ENCODE measurements at places on chromosomes 4 and X.

DNA sequence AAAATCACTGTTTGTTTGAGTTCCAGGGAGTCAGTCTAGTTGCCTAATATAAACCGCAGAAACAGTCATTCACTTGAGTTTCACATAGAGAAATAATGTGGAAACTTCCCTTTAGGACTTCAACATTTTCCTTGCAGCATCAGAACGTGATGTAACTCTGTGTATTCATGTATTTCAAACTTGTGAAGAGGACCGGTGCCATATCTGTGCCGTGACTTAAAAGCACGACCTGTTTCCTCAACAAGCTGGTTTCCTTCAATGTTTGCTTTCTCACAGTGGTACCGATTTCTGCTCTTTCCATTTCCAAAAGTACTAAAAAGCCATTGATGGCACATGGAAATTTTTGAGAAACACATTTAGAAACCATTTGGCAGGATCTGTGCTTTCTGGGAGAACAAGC lies 166.6 kb upstream of the RAPGEF2 start:
- no peak for DNase-seq

- DNase-seq = no peak
Observed at GRCh38 chrX:123188081-123188480, 4.0 kb downstream of the GRIA3 start.

DNA sequence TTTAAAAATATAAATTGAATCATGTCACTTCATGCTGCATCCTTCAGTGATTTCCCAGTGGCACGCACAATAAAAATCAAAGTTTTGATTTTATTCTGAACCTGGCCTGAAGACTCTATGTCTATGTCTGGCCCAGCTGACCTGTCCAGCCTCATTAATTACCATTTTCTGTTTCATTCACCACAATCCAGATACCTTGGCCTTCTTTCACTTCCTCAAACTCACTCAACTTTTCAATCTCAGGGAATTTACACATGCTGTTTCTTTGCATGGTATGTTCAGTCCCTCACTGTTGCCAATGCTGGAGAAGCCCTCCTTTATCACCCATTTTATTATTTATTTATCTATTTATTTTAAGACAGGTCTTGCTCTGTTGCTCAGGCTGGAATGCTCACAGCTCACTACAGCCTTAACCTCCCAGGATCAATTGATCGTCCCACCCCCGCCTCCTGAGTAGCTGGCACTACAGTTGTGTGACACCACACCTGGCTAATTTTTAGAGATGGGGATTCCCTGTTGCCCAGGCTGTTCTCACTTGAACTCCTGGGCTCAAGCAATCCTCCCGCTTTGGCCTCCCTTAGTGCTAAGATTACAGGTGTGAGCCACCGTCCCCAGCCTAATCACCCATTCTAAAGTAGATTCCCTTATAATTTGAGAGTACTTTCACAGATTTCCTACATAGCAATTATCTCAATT lies 43.1 kb downstream of the ZGRF1 start:
- DNase-seq = no peak

DNA sequence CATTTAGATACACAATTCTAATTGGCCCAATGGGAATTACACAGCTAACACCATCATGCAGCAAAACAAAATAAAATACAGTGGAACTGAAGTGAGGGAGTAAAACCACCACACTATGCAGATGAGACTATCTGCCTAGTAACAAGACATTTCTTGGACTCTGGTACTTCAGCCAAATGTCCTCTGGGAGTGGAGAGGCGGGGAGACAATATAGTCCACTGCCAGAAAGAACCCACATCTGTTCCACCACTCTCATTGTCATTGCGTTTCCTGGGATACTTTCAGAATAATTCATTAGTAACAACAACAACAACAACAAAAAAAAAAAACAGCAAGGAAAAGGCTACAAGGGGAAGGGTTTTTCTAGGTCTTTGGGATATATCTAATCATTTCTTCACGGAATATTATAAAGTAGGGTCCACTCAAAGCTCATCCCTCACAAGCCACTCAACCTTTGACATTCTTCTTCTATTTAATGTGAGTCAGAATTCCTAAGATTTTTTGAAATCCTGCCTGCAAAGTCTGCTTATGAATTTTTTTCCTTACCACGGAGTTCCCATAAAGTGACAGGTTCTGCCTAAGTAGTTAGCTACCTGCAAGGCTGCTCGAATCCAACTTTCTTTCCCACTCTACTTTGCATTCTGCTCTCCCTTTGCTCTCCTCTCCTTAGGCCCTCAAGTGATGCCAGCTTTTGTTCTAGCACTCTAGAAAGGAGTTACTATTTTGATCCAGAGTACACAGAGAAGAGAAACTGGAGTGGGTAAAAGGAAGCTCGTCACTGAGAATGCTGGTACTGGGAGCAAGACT lies 254.6 kb downstream of the CHIC1 start:
- no peak for DNase-seq

Measured in activated CD4-positive, alpha-beta T cell treated with anti-CD3 and anti-CD28 coated beads, Interleukin-2, amount 50 U/mL, for 4 hours (primary cell).